T-helper 1 cell (primary cell): ENCODE measurements at places on chromosomes 6 and 20.
A peak's percentile ranks its signal among the peaks of the same experiment; 100 is the strongest.

GRCh38 chr6:11922901-11923300 is 89.2 kb upstream of the HIVEP1 start:
- DNase-seq: no peak

DNA sequence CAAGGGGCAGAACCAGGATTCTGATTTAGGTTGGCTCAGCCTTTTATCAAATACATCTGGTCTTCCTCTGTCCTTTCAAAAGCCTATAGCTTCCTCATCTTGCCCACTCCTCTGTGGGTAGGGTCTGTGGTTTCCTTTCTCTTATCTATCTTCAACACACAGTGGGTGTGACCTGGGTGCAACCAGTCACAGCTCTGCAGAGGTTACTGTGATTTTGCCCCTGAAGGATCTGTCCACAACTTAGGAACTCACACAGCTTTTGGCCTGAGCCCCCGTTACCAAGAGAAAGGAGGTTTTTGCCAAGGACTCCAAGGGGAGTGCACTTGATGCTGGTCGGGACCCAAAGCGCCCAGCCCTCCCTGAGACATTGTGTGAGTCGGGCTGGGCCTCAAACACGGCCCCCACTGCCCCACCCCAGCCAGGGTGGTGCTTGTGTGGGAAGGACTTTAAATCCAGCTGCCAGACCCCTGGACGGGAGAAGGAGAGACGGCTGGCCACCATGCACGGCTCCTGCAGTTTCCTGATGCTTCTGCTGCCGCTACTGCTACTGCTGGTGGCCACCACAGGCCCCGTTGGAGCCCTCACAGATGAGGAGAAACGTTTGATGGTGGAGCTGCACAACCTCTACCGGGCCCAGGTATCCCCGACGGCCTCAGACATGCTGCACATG is at the start of gene PI16:
PI16 (plus strand) TSS at position 477 of the 670 bp plus-strand sequence; CDS start at position 500, 23 bp downstream.
- DNase-seq: peak; percentile 55

DNA sequence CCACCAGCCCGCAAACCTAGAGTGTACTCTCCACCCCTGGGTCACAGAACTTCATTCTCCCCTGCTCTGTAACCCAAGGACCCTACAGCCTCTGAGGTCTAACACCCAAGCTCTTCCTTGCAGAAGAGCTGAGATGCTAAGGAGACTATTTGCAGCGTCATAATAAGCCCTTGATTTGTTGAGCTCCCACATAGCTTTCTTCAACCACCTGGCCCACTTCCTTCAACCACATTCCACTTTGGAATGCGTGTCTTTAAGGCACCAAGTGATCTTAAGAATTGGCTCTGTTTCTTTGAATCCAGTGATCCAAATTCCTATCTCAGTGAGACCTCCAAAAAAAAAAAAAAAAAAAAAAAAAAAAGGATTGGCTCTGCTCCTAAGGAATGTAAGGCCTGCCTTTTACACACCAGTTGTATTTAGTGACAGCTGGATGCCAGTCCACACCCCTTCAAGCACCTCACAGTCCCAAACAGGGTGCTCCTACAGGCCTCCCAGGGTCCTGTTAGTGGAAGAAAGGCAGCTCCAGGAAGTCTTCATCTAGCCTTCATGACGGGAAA is 106.2 kb downstream of the UBE3D start:
- DNase-seq: no peak

- DNase-seq: no peak
Observed at GRCh38 chr20:48717095-48717672, 110.6 kb downstream of the PREX1 start.

- DNase-seq: no peak
Observed at GRCh38 chr6:35757456-35758123, 18.8 kb upstream of the CLPSL2 start.

- no peak for DNase-seq
Observed at GRCh38 chr6:139133262-139134063, 1.4 kb upstream of the HECA start.

GRCh38 chr6:22062807-22063408 is 233.9 kb downstream of the PRL start:
- peak; percentile 71 for DNase-seq

GRCh38 chr6:124993327-124993726 is 31.1 kb downstream of the RNF217 start:
- DNase-seq: no peak

- DNase-seq: no peak
Observed at GRCh38 chr6:147618927-147619326, 110.4 kb downstream of the SAMD5 start.

DNA sequence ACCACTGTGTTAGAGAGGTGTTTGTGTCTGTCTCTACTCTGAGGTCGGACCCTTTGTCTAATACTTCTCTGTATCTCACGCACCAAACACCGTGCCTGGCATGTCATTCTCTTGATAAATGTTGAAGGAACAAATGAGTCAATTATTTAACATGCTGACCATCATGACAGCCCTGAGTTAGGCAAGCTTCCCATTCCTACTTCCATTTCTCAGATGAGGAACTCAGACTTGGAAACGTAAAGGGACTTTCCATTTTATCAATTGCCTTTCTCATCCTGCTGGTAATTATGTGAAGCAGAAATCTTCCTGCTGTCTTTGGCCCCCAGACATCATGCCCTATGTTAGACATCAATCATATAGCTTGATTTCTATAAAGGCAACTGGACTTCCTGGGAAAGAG is 227.0 kb upstream of the ECI2 start:
- no peak for DNase-seq

- no peak for DNase-seq
Observed at GRCh38 chr6:138510093-138510492, 10.8 kb upstream of the NHSL1 start.

GRCh38 chr6:130885392-130886192 is 58.4 kb downstream of the SMLR1 start:
- peak; percentile 74 for DNase-seq

GRCh38 chr6:137102851-137103492 is 58.2 kb upstream of the IL20RA start:
- DNase-seq: no peak

DNA sequence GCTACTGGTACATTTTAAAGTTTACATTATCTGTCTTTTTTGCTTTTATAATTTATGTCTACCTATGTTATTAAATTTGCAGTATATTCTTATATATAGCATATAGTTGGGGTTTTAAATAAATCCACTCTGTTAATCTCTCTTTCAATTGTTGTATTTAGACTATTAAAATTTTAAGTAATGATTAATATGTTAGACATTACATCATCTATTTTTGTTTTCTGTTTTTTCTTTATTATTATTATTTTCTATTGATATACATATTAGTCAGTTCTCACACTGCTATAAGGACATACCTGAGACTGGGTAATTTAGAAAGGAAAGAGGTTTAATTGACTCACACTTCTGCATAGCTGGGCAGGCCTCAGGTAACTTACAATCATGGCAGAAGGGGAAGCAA is 1338.2 kb upstream of the GJE1 start:
- no peak for DNase-seq

- no peak for DNase-seq
Observed at GRCh38 chr20:32490942-32491763, 94.0 kb downstream of the NOL4L start.

DNA sequence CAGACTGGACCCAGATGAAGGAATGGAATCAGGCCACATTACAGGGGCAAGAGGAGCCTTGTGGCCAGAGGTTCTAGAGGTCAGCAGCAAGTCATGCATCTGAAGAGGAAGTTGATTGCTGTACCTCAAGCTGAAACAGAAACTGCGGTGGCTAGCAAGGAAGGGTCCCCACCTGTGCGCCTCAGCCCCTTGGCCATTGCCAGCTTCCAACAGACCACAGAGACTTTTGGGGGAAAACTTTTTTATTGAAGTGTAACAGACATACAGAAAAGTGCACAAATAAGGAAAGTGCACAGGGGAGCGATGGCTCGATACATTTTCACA is 26.8 kb upstream of the SLC9A8 start:
- no peak for DNase-seq

GRCh38 chr6:108643184-108643583 is 82.5 kb downstream of the FOXO3 start:
- no peak for DNase-seq

GRCh38 chr6:7264041-7264440 is 49.0 kb downstream of the SSR1 start:
- no peak for DNase-seq

- peak; percentile 4 for DNase-seq
Observed at GRCh38 chr6:133568970-133569889, 319.7 kb upstream of the TCF21 start.

- no peak for DNase-seq
Observed at GRCh38 chr20:6884114-6884513, 116.6 kb downstream of the BMP2 start.

DNA sequence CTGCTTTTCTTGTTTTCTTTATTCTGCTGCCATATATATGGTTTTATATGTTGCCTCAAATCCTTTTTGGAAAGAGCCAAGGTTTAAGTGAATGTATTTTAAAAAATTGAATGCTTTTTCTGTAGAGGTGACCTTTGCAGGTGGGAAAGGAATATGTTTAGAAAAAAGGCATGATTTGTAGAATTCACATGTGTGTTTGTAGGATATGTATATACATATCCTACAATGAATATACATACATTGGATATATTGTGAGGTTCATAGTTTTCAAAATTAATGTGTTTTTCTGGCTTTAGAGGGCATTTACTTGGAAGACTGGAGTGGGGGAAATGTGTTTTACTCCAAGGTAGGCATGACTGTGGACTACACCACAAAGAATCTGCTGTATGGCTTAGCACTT is 4.0 kb upstream of the EYA2 start:
- DNase-seq: no peak

- no peak for DNase-seq
Observed at GRCh38 chr20:44001667-44002596, 87.3 kb downstream of the TOX2 start.

DNA sequence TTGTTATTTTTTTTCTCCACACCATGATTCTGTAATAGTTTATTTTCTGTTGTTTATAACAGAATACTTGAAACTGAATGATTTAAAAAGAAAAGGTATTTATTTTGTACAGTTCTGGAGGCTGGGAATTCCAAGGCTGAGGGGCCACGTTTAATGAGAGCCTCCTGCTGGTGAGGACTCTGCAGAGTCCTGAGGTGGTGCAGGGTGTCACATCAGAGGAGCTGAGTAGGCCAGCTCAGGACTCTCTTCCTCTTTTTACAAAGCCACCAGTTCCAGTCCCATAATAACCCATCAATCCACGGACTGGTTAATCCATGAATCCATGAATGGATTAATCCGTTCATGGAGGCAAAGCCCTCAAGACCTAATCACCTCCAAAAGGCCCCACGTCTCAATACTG is 71.6 kb downstream of the TFAP2A start:
- DNase-seq: no peak

GRCh38 chr6:39901670-39902069 is 32.6 kb downstream of the MOCS1 start:
- DNase-seq: no peak

DNA sequence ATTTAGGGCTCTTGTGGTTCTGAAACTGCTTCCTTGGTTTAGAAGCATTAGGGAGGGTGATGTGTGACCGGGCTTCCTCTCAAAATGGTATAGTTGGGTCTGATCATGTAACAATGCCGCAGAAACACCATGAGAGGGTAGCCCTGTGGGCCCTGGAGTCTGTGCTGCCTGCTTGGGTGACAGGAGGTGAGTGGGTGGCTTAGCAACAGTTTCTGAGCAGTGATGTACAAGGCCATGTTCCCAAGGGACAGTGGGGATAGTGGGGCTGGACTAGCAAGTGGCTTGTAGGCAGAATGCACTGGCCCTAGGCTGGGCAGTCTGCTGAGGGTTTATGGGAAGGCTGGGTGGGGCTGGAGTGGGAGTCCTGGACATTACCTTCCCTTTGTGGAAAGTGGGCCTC is 106.9 kb upstream of the MYL9 start:
- no peak for DNase-seq

DNA sequence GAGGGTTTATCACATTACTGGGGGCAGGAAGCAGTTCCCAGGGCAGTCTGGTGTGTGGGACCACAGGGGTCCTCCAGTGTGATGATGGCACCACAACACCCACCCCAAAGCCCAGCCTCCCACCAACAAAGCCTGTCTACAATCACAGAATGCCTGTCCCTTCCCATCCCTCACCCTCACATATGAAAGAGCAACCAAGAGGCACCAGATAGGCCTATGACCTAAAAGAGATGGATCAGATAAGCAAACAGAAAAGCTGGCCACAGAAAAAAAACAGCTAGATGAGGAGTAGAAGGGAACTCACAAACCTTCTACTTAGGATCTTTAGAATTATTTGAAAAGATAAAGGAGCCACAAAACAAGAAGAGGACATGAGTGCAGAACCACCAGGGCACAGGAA is 54.3 kb downstream of the SERAC1 start:
- DNase-seq: no peak

DNA sequence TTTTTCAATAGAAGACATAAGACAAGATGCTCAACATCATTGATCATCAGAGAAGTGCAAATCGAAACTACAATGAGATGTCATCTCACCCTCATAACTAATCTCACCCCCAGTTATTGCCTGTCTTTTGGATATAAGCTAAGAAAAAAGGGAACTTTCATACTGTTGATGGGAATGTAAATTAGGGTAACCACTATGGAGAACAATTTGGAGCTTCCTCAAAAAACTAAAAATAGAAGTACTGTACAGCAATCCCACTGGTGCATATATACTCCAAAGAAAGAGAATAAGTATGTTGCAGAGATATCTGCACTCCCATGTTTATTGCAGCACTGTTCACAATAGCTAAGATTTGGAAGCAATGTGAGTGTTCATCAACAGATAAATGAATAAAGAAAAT is 26.4 kb upstream of the PHF3 start:
- DNase-seq: no peak

- DNase-seq: no peak
Observed at GRCh38 chr6:10692965-10693538, 1.4 kb downstream of the C6orf52 start.

DNA sequence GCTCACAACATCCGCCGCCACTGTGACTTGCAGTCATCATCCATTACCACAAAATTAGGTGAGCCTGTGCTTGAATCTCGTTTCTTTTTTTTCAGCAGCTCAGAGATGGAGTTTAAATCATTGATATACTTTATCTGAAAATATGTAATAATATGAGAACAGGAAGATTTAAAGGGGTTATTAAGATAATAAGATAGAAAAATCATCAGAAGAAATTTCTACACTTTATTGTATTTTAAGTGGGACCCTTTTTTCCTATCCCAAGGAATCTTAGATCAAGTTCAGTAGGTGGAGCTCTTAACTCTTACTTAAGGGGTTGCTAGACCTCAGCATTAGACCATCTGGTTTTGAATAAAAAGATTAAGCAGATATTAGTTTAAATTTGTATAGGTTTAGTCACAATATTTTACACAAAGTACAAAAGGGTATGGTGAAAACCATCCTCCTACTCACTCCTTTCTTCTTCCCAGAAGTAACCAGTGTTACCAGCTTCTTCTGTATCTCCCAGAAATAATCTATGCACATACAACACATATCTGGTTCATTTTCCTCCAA is 9.4 kb upstream of the NCOA7 start:
- DNase-seq: peak; percentile 52
